Ascending aorta (tissue), 2 donors: ENCODE measurements at places on chromosomes 13 and 19. TPM values are rescaled to one million over a fixed set of nuclear protein-coding genes. Genes with fewer than 3 reads are reported as not detected.

DNA sequence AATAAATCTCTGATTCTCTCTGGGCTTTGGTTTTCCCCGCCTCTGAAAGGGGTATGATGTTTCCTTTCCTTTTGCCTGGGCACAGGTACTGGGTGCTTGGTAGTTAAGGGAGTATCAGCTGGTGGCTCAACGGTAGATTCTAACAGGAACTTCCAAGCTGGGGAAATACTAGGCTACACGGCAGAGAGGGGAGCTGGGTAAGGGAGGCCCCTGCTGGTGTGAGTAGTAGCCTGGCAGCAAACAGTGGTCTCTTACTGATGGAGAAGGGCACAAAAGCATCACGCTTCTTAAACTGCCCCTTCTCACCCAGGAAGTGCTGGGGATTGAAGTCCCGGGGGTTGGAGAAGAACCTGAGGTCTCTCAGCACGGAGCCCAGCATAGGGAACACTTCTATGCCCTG is 26.9 kb upstream of the CYP2A7 start:
- DNase-seq = no peak

ZNF761 gene
- total RNA-seq = 1.4 TPM

DNA sequence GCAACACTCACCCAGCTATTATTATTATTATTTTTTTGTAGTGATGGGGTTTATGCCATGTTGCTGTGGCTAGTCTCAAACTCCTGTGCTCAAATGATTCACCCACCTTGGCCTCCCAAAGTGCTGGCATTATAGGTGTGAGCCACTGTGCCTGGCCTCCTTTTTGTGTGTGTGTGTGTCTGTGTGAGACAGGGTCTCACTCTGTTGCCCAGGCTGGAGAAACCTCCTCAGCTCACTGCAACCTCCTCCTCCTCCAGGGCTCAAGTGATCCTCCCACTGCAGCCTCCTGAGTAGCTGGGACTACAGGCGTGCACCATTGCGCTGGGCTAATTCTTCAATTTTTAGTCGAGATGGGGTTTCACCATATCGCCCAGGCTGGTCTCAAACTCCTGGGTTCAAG is 3.6 kb upstream of the MYDGF start:
- DNase-seq = no peak

DNA sequence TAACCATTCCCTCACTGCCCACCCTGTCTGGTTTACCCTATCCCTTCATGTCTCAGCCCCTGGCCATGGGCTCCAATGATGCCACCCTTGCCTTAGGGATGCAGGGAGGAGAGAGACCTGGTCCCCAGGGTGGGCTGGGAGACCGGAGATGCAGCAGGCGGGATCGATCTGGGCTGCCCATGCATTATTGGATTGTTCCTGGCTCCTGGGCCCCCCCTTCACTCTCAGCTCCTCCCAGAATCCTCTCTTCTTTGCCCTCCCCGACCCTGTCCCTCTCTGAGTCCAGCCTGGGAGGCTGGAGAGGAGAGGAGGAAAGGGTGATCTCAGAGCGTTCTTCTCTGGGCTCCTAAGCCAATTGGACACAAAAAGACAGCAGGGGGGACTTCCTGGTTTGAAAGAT is 5.8 kb downstream of the KASH5 start:
- DNase-seq = no peak

GIPR gene
- total RNA-seq = not detected
